ENCODE measurements at places on chromosomes 1 and 21.

DNA sequence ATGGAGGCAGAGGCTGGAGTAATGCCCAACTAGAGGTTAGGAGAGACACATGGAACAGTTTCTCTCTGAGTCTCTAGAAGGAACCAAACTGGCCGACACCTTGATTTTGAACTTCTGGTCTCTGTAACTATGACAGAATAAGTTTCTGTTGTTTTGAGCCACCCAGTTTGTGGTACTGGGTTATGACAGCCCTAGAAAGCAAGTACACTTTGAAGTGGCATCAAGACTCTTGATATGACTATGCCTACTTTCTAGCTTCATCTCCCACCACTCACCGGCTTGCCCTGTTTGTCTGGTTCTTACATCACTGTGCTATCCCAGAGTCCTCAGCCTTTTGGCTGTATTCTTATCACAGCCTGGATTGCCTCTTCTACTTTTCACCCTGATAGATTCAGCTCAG lies 230.3 kb upstream of the USP24 start:
- DNase-seq = no peak

GRCh38 chr1:59757197-59757747 lies 57.5 kb upstream of the HOOK1 start:
- DNase-seq = no peak

DNA sequence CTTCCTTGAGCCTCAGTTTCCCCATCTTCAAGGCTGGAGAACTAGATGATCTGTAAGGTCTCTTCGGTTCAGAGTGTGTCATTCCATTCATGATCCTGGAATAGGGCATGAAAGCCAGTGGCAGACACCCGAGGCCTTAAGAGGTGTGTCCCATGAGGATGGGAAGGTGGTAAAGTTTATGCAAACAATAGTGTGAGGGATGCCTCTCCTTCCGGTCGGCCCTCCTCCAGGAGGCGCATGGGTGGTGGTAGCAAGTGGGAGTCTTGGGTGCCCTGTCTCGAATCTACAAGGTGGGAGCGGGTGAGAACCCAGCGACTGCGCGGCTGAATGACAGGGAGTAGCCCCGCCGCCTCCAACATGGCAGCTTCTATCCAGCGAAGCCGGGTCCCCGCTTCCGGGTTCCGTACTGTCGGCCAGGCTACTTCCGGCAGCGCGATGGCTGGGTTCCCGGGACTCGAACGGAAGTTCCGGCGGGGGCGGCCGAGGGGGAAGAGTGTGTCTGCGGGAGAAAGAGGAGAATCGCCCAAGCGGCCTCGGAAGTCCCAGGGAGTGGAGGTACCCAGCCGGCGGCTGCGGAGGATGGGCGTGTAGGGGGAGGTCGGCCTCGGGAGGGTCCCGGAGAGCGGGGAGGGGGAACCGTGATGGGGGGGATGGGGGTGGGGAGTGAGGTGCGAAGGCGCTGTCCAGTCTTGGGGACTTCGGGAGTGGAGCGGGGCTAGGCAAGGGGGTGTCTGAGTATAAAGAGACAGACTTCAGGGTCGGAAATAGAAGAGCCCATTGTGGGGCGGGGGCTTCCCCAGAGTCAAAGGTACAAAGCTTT lies at the start of gene LYPLA2:
TSS of gene LYPLA2 (plus strand) at position 450 of the 820 bp plus-strand sequence. CDS start 1,538 bp downstream, outside the sequence.
- DNase-seq = peak; percentile 71

- DNase-seq = peak; percentile 52
Observed at GRCh38 chr1:156129687-156130577, 15.4 kb downstream of the LMNA start.

DNA sequence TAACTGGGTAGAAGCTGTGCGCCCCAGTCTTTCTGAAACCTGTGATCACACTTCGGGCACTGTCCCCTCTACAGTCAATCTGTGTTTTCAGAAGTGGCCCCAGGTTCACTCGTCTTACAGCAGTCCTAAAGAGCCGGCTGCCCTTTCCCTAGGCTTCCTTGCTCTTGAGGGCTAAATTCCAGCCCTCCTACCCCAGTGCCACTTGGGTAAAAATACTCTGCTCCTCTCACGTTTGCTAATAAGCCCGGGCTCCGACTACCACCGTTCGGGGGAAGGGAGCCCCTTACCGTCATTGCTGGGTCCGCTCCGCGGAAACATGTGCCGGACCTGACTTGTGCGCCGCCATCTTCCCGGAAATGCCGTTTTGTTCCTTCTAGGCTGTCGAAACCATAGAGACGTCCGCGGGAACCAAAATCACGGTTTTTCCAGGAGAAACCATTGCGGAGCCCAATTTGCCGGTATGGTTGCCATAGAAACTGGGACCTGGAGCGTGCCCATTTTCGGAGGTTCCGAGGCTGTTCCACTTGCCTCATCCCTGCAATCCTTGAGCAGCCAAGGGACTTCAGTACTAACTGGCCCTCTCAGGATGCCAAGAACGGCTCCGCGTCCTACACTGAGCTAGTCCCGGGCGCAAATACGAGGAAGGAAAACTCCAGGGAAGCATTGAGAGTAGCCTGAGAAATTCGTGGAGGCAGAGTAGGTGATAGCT lies at the start of gene GPATCH4:
TSS of gene GPATCH4 (minus strand) at position 358 of the 709 bp plus-strand sequence.
- DNase-seq = peak; percentile 61

DNA sequence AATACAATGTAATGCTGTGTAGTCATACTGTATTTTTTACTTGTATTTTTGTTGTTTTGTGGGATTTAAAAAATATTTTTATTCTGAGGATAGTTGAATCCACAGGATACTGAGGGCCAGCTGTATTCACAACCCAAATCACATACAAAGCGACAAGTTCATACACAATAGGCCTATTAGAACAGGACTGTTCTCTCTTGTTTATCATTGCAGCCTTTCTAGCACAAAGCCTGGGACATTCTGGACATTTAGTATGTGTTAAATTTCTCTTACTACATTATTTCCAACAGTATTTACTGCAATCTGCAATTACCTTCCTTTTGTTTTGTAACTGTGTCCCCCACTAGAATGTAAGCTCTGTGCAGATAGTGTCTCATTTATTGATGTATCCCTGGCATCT lies 65.4 kb downstream of the SLC35A3 start:
- no peak for DNase-seq

- no peak for DNase-seq
Observed at GRCh38 chr1:24117722-24118409, 5.9 kb upstream of the MYOM3 start.

DNA sequence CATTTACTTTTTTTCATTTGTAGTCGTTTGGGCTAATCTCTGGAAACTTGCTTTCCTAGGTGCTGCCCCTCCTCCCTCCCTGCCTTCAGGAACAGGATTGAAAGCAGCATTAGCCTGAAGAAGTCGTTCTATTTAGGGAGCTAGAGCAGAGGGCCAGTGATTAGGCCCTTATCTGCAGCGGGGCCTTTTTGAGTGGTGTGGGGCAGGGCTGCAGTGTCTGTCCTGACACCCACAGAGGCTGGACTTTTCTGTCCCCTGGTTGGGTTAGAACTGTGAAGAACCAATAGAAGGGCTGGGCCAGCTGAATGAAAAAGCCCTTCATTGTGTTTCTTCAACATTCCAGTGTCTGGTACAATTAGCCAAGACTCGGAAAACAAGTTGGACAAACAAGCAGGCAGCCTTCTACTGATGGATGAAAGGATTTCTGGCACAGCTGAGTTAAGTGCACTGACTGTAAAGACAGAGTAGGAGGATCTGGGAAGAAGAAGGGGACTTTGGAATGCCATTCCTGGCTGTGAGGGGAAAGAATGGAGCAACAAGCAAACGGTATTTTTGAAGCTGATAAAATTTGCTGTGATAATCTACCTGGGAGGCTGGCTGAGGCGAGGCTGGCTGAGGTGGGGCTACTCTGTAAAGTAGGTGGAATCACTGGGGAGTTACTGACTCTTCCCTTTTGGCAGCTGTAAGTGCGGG lies 9.7 kb downstream of the MACF1 start:
- no peak for DNase-seq

DNA sequence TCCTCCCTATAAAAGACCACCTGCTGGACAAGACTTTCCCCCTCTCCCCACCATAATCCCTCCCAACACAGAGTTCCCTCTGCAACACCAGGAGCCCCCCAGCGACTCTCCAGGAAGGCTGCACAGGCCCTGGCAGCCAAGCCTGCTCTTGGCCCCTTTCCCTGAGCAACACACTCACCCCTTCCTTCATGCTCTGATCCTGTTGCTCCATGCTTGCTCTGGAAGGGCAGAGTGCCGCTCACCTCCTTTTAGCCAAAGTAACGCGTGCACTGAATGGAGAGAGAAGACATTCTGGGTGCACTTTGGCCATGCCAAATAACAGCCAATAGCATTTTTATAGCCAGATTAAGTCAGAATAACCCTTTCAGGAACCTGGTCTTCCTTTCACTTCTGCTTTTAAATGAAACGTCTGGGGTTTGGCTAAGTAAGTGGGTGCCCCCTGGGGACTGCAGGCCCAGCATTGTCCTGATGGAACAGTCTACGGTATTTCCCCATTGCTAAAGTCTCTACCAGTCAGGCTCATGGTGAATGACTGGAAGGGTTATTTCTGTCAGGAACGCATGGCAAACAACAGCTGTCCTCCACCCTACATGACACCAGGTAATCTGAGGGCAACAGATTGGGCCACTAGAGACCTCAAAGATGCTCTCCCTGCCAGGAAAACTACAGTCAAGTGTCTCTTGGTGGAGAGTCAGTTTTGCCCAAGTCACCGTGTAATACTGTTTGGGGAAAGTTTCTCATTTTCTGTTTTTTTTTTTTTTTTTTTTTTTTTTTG lies at the start of gene SLC2A5:
TSS of gene SLC2A5 (minus strand) at position 310 of the 775 bp plus-strand sequence. CDS start at position 211, 99 bp downstream.
- no peak for DNase-seq

- no peak for DNase-seq
Observed at GRCh38 chr1:67170751-67171573, 4.7 kb downstream of the IL23R start.

- no peak for DNase-seq
Observed at GRCh38 chr1:168843950-168844349, 114.9 kb upstream of the DPT start.

GRCh38 chr1:239616673-239617072 lies 230.3 kb downstream of the CHRM3 start:
- DNase-seq = no peak

DNA sequence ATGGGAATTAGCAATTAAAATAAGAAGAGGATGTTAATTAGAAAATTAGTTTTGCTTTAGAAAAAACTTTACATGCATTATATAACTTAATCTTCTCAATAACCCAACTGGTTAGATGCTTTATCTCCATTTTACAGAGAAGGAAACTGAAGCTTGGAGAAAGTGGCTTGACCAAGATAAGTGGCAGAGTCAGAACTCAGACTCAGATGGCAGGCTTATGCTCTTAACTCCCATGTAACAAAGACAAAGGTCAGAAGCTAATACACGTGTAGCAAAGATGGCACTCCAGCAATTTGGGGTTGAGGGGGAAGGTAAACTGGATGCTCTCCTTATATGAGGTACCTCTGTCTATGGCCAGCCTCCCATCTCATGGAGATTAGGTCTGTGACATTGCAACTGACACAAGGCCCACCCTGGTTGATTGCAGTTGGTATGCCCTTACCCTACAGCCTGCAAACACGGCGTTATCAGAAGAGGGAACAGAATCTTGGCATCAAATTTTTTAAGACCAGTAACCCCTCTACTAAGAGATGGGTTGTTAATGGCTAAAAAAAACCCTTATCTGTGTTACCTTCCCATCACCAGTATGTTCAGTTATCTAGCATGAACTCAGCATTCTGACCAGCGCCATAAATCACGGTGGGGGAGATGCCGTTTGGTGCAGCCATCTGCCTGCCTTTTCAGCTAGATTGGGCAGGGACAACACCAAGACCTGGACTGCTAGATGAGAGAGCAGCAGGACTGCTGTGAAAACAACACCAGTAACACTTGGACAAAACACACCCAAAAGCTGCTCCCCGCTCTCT lies 97.0 kb downstream of the UBR4 start:
- DNase-seq = no peak

GRCh38 chr1:116677474-116678062 lies 10.0 kb upstream of the IGSF3 start:
- no peak for DNase-seq

GRCh38 chr1:69321311-69321710 lies 246.4 kb upstream of the LRRC7 start:
- DNase-seq = no peak

DNA sequence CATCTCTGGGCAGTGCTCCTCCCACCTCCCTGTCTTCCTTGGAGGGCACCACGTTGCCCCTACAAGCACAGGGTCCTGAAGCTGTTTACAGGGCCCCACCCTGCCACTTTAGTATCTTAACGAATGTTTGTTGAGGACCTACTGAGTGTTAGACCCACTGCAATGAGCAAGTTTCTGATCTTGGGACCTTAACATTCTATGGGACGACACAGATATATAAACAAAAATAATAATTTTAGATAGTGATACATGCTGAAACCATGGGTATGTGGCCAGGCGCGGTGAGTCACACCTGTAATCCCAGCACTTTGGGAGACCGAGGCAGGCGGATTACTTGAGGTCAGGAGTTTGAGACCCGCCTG lies 10.1 kb downstream of the ENTREP3 start:
- DNase-seq = no peak

- no peak for DNase-seq
Observed at GRCh38 chr1:207812778-207813511, 61.1 kb downstream of the CD46 start.

DNA sequence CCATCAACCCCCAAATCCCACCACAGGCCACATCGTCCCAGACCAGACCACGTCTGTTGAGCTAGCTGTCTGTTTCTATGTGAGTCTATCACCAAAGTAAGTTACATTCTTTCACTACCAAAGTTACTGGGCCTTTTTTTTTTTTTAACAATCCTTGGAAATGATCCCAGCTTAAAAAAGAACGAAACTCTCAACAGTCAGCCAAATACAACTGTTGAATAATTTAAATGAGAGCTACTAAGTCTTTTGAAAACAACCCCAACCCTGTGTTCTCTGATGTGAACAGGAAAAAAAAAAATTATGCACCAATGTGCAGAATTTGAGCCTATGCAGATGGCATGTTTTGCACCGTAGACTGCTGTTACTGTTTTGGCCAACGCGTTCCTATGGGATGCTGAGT lies 134.0 kb upstream of the ETS2 start:
- DNase-seq = no peak

DNA sequence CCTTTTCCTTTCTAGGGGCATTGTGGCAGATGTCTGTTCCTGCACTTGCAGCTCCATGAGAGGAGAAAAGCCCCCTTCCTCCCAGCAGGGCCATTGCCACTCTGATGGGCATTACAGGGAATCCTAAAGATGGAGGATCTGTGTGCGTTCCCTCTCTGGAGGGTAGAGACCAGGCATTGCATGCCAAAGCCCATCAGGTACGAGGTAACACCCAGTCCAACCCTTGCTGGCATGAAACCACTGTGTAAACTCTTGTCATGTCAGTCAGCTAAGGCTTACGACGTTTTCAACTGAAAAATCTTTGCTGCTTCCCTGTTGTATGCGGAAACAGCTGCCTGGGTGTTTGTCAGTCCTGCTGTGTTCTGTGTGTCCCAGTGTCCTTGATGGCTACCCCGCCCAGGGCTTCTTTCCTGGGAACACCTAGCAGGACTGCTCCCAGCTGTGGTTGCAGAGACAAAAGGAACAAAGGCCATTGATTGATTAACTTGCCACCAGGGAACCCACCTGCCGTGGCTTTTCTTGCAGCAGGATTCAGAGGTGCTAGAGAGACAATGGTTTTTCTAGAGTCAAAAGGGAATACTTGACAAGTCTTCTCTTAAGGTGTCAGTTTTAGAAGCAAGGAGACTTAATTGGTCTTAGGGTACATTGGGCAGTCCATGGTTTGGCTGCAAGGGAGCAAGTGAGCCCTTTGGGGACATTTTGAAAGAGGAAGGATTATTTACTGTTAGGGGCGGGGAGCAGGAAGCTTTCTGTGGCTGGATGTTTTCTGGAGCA lies 24.6 kb downstream of the B3GALT5 start:
- no peak for DNase-seq

All from stimulated activated CD8-positive, alpha-beta memory T cell treated with anti-CD3 and anti-CD28 coated beads, Interleukin-12 subunit alpha, Interleukin-12 subunit beta, amount 100 ng/mL, for 4 hours (primary cell).